SK-N-MC (cell line): ENCODE measurements at places on chromosomes 3 and 15.

GRCh38 chr3:8732413-8732812 is 1.2 kb upstream of the CAV3 start:
- no peak for DNase-seq

- no peak for DNase-seq
Observed at GRCh38 chr3:125671461-125672243, 76.4 kb upstream of the OSBPL11 start.

DNA sequence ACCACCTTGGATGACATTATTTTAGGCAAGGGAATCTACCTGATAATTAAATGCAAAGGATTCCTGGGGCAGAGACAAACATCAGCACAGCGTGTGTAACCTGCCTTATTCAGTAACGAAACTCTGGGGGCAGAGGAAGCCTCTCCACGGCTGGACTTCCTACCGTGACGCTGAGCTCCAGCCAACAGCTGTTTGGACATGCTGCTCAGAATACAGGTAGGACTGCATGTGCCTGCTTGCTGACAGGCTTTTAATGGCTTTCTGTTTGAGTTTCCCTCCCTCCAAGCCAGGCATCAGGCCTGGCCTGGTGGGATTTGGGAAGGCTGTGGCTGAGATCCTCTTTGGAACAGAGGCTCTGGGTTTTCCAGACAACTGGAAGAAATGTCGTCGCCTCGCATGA is 150.6 kb downstream of the ADAMTS17 start:
- no peak for DNase-seq

DNA sequence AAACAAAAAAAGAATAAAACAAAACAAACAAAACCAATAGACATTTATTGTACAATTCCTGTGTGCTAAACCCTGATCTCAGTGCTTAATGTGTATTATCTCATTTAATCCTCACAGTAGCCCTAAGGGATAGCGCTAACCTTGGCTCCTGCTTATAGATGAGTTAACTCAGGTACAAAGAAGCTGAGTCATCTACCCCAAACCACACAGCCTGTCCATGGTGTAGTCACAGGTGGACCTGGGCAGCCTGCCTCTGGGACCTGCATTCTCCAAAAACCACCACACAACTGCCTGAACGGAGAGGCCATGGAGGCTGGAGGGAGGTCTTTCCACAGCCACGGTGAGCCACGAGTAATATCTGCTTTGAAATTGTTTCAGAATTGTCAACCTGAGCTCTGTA is 5.5 kb upstream of the CLN6 start:
- no peak for DNase-seq

GRCh38 chr3:3308809-3309208 is 129.3 kb upstream of the CRBN start:
- DNase-seq, result no peak

GRCh38 chr3:184737641-184738505 is 26.0 kb upstream of the MAGEF1 start:
- DNase-seq, result peak; percentile 75

- DNase-seq, result peak; percentile 32
Observed at GRCh38 chr3:72261566-72262564, 476.9 kb upstream of the PROK2 start.

GRCh38 chr3:146134348-146135117 is 26.5 kb downstream of the PLOD2 start:
- peak; percentile 53 for DNase-seq

- no peak for DNase-seq
Observed at GRCh38 chr15:58788056-58788710, 17.1 kb downstream of the MINDY2 start.

DNA sequence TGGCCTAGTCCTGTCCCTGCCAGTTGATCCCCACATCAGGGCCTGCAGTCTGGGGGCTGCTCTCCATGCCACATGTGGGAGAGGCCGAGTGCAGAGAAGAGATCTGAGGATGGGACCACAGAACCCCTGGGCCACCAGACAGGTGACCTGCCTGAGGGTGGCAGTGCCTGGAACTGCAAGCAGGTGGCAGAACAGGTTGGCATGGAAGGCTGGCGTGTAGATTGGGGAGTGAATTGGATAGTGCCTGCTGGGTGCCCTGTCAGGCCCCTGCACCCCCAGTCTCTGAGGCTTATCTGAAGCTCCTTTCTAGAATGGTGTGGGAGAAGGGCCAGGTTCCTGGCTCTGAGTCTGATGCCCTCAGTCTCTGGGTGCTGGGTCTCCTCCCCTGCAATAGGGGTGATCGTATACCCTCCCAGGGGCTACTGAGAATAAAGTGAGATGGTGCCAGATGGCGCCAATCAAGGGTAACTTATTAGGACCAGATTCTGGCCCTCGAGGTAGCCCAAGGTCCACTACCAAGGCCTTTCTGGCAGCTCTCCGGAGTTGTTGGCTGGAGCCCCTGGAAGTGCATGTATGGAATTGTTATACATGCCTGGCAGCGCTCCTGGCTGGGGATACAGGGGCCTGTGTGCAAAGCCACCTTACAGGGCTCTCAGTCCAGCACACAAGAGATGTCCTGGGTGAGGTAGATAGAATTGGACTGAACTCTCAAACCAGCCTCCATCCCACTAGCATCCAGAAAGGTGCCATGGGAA is 15.7 kb downstream of the C3orf18 start:
- DNase-seq, result no peak

DNA sequence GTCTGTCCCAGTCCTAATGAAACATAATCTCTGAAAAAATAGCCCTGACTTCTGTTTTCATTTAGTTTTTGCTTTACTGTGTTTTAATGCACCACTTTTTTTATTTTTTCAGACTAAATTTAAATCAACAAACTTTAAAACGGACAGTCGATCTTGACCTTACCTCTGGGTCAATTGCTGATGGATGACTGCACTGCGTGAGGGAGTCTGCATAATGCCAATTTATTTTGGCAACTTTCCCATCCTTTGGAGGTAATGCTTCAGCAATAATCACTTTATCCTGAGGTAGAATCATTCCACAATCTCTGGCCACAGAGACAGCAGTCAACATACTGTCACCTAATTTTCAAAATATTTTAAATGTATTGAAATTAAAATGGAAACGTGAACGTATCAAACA is 32.5 kb upstream of the GP5 start:
- DNase-seq, result no peak

DNA sequence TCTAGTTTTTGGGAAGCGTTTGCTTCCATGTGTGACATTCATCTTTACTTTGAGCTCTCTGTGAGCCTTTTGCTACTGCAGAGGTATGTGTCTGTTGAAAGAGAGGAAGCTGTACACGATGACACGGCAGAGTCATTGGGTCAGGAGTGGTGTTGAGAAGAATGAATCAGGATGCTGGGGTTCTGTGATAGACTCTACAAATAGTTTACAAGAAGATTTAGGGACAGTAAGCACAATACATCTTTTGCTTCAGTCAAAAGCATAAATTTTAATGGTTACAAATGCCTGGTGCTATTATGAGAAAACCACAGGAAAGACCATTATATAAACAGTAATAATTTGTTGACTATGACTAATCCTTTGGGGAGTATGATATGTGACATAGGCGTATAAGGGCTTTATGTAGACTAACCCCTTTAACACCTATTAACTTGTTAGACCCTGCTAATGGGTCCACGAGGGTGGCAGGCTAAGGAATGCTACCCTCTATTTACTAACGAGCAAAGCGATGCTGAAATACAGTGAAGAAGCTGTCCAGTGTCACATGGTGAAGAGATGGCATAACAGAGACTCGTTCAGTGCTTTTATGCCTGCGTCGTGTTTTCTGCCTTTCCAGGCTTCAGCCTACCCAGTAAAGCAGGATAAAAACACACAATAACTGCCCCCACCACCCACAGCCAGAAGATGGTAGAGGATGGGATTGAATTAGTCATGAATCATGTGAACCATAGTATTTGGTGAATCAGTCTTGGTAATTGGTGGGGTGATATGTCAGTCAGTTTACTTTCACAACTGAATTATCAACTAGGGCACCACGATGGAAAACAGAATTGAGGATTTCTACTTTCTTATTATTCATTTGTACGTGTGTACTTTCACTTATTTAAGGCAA is 118.8 kb downstream of the LPP start:
- no peak for DNase-seq

GRCh38 chr3:191314109-191314728 is 15.0 kb upstream of the CCDC50 start:
- DNase-seq, result no peak

DNA sequence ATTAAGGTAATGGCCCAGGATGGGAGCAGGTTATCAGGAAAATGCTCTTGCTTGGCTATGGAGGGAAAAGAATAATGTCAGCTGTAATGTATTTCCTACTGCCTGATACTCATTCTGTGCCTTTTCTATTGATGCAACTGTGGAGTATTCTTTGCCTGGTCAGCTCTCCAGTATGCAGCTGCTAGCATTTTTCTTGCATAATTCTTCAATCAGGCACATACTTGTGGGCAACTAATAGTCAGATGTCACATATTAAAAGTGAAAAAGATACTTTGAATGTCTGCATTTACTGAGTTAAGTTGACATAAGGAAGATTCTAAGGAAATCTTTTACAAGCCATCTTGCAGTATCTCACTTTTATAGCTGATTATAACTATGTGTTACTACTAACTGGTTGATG is 29.5 kb downstream of the CD80 start:
- DNase-seq, result no peak

GRCh38 chr15:80503319-80503952 is 99.3 kb downstream of the ARNT2 start:
- no peak for DNase-seq

- DNase-seq, result peak; percentile 16
Observed at GRCh38 chr15:71780115-71780976, 30.0 kb upstream of the NR2E3 start.

DNA sequence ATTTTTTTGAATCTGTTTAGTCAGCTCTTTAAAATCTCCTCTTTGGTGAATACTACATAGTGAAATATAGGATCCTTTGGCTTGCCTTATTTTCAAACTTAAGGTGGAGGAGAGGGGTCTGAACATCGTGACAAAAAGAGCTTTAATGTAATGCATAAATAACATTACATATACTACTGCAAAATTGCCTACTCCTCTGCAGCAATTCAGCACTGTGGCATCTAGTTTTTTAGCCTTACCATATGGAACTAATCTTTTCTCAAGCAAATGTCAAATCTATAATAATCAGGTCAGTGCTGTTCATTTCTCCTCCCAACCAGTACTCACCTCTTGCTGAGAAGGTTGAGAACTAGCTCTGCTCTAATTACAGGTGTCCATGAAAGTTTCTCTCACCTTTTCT is 394.0 kb upstream of the CDIN1 start:
- no peak for DNase-seq

GRCh38 chr15:80483725-80484161 is 79.6 kb downstream of the ARNT2 start:
- DNase-seq, result no peak

DNA sequence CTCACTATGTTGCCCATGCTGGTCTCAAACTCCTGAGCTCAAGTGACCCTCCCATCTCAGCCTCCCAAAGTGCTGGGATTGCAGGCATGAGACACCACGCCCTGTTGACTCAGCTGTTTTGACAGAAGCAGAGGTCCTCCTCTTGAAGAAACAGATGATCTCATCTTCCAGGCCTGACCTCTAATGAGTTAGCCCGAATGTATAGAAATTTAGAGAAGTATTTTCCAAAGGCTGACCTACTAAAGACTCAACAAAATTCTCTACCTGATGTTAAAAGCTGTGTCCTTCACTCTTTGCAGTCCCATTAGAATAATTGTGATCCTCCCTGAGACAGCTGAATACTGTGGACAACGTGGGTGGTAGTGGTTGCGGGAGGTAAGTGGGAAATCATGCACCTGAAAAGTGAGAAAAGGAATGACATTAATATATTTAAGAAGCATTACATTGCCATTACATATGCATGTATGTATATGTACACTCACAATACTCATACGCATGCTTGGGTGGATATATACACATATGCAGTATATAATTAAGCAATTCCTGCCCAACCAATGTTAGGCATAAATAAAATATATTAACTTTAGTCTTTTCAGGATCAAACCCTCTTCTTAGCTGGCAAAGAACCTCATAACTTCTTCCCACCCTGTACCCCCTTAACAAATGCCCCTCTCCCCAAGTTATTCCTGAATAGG is 204.6 kb upstream of the NR2F2 start:
- no peak for DNase-seq

GRCh38 chr3:71537211-71537611 is 46.3 kb downstream of the FOXP1 start:
- no peak for DNase-seq

DNA sequence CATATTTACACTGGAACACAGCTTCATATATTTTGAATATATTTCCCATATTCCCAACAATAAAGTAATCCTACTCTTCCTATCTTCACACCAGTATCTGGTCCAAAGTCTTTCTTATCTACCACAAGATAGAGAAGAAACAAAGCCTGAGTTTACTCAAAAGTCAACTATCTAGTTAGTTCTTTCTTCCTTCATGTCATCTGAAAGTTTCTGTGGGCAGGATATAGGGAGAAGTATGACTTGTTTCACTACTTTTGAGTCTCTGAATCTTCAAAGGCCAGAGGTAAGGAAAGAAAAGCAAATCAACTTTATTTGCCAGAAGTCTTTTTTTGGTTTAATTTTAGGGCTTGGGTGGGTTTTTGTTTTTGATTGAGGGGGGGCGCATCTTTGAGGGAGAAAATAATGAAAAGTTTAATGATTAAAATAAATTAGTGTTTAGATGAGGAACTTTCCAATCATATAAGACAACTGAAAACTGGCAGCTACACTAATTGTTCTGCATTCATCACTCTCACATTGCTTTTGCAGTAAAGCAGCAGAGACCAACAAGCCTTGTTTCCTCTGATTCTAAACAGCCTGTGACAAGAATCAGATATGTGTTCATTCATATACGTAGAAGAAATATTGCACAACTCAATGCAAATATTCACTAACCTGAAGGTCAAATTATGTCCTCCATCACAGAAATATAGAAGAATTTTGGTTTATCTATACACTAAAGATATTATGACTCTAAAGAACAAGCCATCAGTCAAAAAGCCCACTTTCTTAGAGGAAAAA is 421.4 kb downstream of the SHQ1 start:
- DNase-seq, result no peak

GRCh38 chr3:113111011-113111707 is 100.2 kb upstream of the BOC start:
- DNase-seq, result no peak
